ENCODE measurements at places on chromosomes 12 and 14.

- peak; percentile 8 for DNase-seq
Measured at GRCh38 chr12:111482462-111482861, 76.7 kb downstream of the SH2B3 start.

DNA sequence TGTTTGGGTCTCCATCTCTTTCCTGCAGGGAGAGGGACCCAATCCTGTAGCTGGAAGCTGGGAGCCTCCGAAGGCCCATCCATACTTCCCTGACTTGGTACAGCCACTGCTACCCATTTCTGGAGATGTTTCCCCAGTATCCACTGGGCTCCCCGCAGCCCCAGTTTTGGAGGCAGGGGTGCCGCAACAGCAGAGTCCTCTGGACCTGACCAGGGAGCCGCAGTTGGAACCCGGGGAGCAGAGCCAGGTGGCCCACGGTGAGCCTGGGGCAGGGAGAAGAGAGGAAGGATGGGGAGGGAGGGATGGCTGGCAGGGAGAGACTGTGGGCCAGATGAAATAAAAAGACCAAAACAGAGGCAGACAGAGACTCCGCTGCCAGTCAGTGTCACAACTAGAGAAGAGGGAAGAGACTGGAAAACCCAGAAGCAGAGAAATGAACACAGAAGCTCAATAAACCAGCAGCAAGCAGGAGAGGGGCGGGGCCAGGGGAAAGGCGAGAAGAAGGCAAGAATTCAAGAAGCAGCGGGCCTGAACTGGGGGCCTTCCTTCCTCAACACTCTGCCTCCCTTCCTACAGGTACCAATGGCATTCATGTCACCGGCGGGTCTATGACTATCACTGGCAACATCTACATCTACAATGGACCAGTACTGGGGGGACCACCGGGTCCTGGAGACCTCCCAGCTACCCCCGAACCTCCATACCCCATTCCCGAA, 6.3 kb downstream of the LTBR start:
- no peak for DNase-seq

- DNase-seq = no peak
Measured at GRCh38 chr12:11678781-11679180, 29.3 kb downstream of the ETV6 start.

DNA sequence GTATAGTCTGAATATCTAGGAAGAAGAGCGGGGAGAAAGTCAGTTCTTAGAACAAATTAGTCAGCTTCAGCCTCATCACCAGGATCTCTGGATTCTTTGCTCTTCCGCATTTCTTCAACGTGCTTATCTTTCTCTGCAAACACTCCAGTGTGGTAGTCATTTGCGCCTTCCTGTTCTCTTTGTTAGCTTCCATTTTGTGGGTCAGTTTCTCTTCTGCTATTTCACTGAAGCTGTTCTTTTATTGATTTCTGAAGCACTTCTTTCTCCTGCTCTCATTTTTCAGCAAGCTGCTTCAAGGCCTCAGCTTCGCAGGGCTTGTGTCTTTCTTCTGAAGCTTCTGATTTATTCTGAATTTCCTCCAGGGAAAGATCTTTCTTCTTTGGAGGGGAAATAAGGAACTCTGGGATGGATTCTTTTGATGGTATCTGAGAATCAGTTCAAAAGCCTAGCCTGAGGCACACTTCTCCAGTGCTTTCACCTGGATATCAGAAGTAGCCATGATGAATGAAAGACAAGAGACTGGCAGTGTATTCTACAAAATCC, 13.5 kb downstream of the AMN1 start:
- no peak for DNase-seq

GRCh38 chr12:7060353-7060954, at the start of gene C1S:
C1S (plus strand) TSS chr12:7060718; CDS start chr12:7061913, 1,195 bp downstream.
- DNase-seq = peak; percentile 88

- no peak for DNase-seq
Measured at GRCh38 chr12:30152705-30153104, 369.0 kb upstream of the TMTC1 start.

- DNase-seq = no peak
Measured at GRCh38 chr12:24172031-24172772, 222.7 kb upstream of the SOX5 start.

- no peak for DNase-seq
Measured at GRCh38 chr12:13451776-13452175, 255.2 kb downstream of the EMP1 start.

- no peak for DNase-seq
Measured at GRCh38 chr12:97557116-97557515, 94.5 kb downstream of the RMST start.

DNA sequence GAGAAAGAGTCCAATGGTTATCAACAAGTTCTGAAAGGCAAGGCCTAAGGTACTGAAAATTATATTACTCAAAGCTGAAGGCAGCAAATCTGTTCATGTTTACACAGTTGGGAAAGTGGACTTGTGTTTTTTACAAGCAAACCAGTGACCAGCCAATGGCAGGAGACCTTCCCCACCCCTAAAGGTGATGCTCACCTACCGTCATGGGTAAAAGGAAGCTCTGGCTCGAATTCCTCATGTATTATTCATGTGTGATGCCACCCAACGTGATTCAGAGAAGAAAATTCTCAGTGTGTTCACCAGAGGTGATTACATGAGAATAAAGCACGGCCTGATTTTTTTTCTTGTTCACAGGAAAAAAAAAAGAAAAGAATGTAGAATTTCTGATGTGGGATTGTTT, 1161.2 kb upstream of the SEL1L start:
- peak; percentile 18 for DNase-seq

GRCh38 chr14:68051146-68051545, 231.6 kb downstream of the RAD51B start:
- no peak for DNase-seq

DNA sequence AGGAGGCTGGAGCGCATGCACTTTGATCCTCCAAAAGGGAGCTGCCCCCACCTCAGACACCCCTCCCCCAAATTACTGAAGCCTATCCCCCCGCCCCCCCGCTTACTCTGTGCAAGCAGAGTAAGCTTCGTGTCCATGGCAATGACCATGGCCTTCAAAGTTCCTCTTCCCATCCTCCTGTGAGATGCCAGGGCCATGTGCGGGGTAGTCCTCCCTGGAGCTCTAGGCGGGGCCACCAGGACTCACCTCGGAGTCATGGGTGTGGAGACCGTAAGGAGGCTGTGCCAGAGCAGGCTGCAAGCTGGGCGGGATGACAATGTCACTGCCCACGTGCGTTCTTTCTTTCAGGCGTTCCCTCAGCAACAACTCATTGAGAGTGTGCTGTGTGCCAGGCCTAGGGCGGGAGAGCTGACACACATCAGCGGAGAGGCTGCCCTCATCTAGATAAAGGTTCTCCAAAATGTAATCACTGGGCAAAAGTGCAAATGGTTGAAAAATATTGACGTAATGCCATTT, 66.8 kb downstream of the C14orf132 start:
- peak; percentile 53 for DNase-seq

- no peak for DNase-seq
Measured at GRCh38 chr12:49582850-49583249, 14.9 kb upstream of the MCRS1 start.

- no peak for DNase-seq
Measured at GRCh38 chr12:100951756-100952155, 157.2 kb downstream of the ANO4 start.

GRCh38 chr12:127667131-127667685, 599.8 kb upstream of the TMEM132C start:
- DNase-seq = no peak

DNA sequence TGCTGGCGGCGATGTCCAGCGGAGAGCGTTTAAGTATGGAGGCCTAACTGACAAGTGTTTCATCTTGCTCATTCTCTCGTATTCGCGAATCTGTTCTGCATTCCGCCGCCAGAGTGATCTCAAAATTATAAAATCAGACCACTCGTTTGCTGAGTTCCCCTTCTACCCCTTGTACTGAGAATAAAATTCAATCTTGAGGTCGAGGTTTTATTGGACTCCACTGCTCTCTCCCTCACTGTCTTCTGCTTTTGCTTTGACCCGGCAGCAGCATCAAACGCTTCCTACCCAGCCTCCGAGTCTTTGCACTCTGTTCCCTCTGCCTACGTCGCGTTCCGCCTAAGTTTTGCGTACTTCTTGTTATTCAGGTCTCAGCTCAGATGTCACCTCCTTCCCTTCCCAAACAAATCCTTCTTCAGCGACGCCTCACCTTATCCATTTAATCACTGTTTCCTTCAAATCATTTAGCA, 462 bp downstream of the KNTC1 start:
- peak; percentile 39 for DNase-seq

DNA sequence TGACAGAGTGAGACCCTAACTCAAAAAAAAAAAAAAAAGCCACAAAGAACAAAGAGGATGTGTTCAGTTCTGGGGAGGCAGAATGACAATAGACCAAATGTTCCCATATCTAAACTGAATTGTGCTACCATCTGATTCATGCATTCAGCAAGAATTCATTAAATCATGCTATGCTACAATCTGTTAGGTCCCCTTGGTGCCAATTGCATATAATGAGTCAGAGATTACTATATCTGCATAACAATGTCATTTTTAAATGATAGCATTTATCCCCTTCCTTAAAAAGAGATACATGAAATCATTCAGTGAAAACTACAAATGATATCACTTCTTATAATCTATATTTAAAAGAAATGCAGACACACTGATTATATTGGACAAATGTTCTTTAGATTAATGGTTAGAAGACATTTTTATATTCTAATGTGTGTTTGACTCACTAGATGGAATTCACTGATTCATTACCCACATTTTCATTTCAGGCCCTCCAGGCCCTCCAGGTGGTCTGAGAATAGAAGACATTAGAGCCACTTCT, 207.6 kb upstream of the PDZRN4 start:
- no peak for DNase-seq

DNA sequence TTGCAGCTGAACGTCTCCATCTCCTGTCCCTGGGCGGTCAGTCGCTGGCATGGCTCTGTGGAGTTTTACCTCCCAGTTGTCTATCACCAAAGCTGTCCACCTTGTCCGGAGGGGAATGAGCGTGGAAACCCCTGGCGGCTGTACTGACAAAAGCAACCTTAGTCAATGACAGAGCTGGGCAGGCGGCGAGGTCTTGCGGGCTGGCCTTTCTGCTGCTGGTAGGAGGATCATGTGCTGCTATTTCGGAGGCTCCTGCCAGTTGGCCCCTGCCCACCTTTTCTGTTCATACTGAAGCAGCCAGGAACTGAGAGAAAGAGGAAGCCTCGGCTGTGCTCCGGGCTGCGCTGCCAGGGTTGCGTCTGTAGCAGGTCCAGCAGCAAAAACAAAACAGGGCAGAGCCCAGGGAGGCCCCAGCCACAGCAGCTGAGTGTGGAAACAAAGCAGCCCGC, 57.7 kb downstream of the HMGA2 start:
- no peak for DNase-seq

GRCh38 chr12:111321317-111321716, 47.6 kb downstream of the PHETA1 start:
- DNase-seq = no peak

DNA sequence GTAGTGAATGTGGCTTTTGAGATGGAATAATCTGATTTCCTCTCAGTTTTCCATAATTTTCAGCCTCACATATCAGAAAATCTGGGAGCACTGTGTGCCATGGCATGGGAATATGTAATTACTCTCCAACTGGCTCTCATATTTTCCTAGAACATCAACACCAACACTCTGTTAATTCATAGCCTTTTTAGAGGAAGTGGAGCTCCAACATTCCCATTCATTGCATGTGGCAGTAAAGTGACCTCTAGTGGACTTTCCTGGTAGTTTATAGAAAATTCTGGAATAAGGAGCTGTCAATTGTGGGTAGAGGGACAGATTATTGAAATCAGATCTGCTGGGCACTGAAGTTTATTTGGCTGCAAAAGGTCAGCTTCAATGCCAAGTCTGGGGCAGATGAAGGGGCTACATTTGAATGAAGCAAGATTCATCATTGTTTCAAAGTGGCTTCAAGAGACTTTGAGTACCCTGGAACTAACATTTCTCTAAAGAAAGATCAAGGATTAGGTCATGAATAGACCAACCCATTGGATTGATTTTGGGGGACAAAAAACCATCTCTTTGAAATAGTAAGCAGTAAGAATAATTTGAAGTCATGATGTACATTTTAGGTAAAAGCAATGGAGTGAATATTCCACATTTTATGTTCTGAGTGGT, 23.6 kb upstream of the USP44 start:
- peak; percentile 62 for DNase-seq

- DNase-seq = no peak
Measured at GRCh38 chr14:69335371-69335771, 62.7 kb downstream of the ERH start.

DNA sequence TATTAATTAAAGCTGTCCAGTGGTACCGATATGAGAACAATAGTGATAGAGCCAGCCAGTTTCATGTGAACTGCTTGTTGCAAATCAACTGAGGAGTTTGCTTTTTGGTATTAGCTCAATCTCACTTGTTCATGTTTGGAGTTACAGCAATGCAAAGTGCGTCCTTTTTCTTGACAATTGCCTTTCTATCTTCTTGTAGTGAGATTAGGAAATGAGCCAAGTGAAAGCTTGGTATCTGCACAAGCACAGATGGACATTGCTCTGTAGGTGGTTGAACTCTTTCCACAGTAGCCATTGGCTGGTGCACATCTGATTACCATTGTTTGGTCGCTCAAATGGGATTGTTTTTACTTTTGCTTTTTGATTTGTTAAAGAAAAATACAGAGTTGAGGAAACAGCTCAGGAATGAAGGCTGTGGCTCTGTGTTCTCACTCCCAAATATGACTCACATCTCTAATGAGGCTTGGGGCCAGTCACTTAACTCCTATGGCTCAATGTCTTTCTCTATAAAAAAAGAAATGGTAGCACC, 241.4 kb downstream of the BMP4 start:
- DNase-seq = peak; percentile 54

DNA sequence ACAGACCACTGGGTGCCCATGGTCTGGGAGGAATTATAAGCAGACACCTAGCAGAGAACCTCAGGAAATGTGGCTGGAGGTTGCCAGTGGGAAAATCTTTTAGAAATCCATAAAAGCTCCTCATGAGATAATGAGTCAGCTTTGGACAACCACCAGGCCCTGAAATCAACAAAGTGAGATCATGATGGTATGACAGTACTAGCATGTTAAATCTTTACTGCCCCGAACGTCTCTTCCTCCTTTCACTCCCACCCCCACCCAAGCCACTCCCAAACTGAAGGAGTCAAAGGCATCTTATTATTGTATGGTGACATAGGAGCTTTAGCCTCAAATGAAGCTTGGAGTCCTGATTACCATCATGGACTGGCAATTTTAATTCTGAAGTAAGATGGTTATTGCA, 240.0 kb downstream of the DIO2 start:
- DNase-seq = no peak

DNA sequence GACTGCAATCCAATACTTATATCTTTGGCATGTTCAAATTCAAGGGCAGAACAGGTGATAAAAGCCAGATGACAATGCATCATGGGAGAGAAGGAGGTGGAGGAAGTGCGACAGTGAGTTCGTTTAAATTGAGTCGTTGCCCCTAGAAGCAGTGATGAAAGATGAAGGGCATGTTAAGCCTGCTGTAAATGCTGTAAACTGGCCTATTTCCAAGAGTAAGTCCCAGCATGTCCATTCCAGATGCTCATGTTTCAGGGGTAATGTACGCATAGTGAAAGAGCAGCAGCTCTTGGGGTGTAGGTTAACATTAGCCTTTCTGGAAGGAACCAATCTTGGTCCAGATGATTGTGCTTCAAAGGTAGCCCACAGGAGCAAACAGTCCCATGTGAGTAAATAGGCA, 97.1 kb downstream of the C2CD5 start:
- no peak for DNase-seq

GRCh38 chr12:52280319-52280795, 5.9 kb downstream of the KRT86 start:
- DNase-seq = peak; percentile 93

- DNase-seq = peak; percentile 87
Measured at GRCh38 chr12:108629824-108630476, 3.7 kb downstream of the SELPLG start.

GRCh38 chr14:73386342-73386741, 72.0 kb downstream of the NUMB start:
- DNase-seq = no peak
